ENCODE measurements at places on chromosomes 5 and 9. TPM values are rescaled to one million over a fixed set of nuclear protein-coding genes. Genes with fewer than 3 reads are reported as not detected.

The NIPAL4 gene
- total RNA-seq: 0.07 TPM

The YTHDC2 gene
- total RNA-seq: 22.1 TPM

The DND1 gene
- 0.13 TPM for total RNA-seq

The GRIA1 gene
- 2.4 TPM for total RNA-seq

The EPB41L4A gene
- total RNA-seq: 7.3 TPM

The PCDHB14 gene
- 2.1 TPM for total RNA-seq

The ADAMTS13 gene
- 6.1 TPM for total RNA-seq

The MCC gene
- 33.4 TPM for total RNA-seq

The GLDC gene
- 0.33 TPM for total RNA-seq

The SOHLH1 gene
- total RNA-seq: not detected

The CKMT2 gene
- total RNA-seq: 15.1 TPM

The GFPT2 gene
- total RNA-seq: 12.2 TPM

The BNC2 gene
- 14.5 TPM for total RNA-seq

The ZDHHC11B gene
- not detected for total RNA-seq

The OMD gene
- total RNA-seq: 1.2 TPM

The LECT2 gene
- total RNA-seq: not detected

Measured in smooth muscle cell of the pulmonary artery (primary cell).